ENCODE measurements at places on chromosomes 2 and 18. TPM values are rescaled to one million over a fixed set of nuclear protein-coding genes. Genes with fewer than 3 reads are reported as not detected.

DNA sequence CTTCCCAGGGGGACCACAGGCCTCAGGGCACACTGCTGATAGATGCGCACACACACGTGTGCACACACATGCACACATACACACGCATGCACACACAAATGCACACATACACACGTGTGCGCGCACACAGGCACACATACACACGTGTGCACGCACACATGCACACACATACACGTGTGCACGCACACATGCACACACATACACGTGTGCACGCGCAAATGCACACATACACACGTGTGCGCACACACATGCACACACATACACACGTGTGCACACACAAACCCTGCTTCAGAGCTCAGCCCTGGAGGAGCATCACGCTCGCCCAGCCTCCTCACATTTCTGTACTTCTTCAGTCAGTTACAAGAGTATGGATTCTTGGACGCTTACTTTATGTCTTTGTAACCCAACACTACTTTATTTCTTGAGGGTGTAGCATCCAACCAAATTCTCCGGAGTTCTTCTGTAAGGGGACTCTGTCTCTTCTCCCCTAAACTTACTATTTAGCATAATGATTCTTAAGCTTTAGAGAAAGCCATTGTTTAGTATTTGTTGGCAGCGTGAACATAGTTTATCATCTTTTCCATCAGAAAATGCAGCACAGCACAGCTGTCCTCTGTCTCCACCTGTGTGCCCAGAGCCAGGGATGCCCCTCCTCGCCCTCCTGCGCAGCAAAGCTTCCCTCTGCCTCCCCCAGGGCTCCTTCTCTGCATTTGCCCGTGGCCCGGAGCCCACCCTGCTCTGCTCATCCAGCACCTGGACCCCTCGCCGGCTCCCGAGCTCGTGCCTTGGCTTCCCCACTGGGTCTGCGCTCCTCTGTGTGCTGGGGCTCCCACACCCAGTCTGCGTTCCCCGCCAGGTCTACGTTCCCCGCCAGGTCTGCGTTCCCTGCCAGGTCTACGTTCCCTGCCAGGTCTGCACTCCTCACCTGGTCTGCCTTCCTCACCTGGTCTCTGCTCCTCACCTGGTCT, 74.4 kb upstream of the CTDP1 start:
- H3K27me3 ChIP-seq = no peaks in the 10 kb centered on the region
- H3K27ac ChIP-seq = no peak overlapping the region
- no peaks in the 10 kb centered on the region for H3K36me3 ChIP-seq
- H3K4me1 ChIP-seq = no peaks in the 10 kb centered on the region
- no peak overlapping the region for H3K4me3 ChIP-seq

DNA sequence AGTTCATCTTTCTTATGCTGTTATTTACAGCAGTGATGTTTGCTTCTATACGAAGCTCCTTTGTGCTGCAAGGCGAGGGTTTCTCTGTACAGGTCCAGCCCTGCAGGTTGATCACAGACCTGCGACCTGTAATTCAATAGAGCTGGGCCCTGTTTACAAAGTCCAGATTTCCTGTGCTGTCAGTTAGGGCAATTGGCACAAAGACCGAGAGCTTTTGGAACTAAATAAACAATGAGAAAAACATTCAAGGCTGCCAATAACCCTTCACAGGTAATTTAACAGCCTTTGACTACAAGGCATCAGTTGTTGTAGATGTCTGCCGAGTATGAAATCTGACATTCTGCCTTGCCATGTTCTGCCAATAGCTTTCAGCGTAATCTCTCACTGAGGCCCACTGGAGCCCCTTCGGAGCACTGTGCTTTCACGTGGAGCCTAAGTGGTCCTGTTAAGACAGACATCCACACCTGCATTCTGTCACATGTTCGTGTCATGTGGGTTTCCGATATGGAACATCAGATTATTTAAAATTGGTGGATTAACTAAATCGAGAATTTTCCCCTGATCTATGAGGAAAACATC, 232.5 kb downstream of the PTGR3 start:
- no peak for DNase-seq
- H3K36me3 ChIP-seq = no peaks in the 10 kb centered on the region
- no peak overlapping the region for H3K4me3 ChIP-seq

GRCh38 chr2:208046686-208047085, 21.4 kb upstream of the PLEKHM3 start:
- no peaks in the 10 kb centered on the region for H3K36me3 ChIP-seq
- no peaks in the 10 kb centered on the region for H3K27me3 ChIP-seq
- no peak overlapping the region for H3K4me3 ChIP-seq
- no peak overlapping the region for H3K27ac ChIP-seq

GRCh38 chr2:191860760-191861466, 14.0 kb upstream of the CAVIN2 start:
- H3K36me3 ChIP-seq = no peaks in the 10 kb centered on the region
- H3K27me3 ChIP-seq = no peaks in the 10 kb centered on the region
- no peak overlapping the region for H3K27ac ChIP-seq

Gene CYTIP
- 0.70 TPM for total RNA-seq

DNA sequence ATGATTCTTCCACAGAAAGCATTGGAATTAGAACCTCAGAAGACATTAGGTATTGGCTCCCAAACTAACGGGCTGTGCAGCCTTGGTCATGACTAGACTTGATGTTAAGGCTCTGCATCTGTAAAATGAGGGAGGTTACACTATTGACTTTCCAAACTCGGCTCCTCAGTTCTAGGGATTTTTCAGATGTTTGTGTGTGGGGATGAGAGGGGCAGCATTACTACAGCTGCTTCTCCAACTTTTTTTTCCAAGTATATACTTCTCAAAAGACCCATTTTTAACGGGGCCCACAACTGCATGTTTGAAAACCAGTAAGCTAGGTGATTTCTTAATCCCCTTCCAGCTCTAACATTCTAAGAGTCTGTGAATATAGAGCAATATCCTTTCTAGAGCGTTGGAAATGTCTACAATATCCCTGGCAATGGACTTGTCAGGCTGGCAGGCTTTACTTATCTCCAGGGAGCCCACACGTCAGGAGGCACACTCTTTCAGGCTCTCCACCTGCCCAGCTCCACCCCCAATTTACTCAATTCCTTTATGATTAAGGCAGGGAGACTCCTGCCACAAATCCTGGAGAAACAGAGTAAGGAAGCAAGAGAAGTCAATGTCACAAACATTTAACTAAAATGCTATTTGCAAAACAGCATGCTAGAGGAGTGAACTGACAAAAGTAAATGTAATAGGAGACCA, 844 bp upstream of the MPV17 start:
- H3K4me1 ChIP-seq = no peaks in the 10 kb centered on the region
- no peak for DNase-seq
- peaks cover 30% of the 10 kb centered on the region for H3K36me3 ChIP-seq
- no peaks in the 10 kb centered on the region for H3K27me3 ChIP-seq

DNA sequence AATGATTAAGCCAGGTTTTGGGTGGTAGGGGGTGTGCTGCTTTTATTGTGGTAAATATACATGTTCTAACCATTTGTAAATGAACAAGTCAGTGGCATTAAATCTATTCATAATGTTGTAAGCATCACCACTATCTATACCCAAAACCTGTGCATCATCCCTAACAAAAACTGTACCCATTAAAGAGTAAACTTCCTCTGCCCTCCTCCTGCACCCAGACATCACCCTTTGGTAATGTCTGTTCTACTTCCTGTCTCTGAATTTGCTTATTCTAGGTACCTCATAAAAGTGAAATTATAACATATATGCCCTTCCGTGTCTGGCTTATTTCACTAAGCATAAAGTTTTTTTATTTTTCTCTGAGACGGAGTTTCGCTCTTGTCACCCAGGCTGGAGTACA, 14.1 kb downstream of the RIF1 start:
- no peak overlapping the region for H3K4me3 ChIP-seq
- H3K27ac ChIP-seq = no peak overlapping the region
- no peaks in the 10 kb centered on the region for H3K27me3 ChIP-seq

DNA sequence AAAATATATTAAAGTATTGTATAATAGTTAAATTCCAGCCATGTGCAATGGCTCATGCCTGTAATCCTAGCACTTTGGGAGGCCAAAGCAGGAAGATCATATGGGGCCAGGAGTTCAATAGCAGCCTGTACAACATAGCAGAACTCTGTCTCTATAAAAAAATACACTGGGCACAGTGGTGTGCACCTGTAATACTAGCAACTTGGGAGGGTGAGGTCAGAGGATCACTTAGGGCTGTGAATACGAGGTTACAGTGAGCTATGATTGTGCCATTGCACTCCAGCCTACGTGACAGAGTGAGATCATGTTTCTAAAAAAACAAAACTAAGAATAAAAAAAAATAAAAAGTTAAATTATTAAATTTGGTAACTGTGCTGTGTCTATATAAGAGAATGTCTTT, 36.1 kb downstream of the ZRANB3 start:
- no peak for DNase-seq
- peaks cover 12% of the 10 kb centered on the region for H3K36me3 ChIP-seq
- H3K27me3 ChIP-seq = no peaks in the 10 kb centered on the region

GRCh38 chr2:197805715-197806633, 1.6 kb downstream of the PLCL1 start:
- peaks cover 68% of the 10 kb centered on the region for H3K27me3 ChIP-seq
- H3K36me3 ChIP-seq = no peaks in the 10 kb centered on the region
- H3K4me1 ChIP-seq = no peaks in the 10 kb centered on the region
- H3K27ac ChIP-seq = no peak overlapping the region
- H3K4me3 ChIP-seq = peak overlapping the region; percentile 72
- no peak for DNase-seq

Gene STEAP3
- 2.5 TPM for total RNA-seq

- no peak for DNase-seq
- H3K4me3 ChIP-seq = no peak overlapping the region
- H3K36me3 ChIP-seq = no peaks in the 10 kb centered on the region
These were observed 78.9 kb upstream of the LMAN1 start for GRCh38 chr18:59437851-59438569.

DNA sequence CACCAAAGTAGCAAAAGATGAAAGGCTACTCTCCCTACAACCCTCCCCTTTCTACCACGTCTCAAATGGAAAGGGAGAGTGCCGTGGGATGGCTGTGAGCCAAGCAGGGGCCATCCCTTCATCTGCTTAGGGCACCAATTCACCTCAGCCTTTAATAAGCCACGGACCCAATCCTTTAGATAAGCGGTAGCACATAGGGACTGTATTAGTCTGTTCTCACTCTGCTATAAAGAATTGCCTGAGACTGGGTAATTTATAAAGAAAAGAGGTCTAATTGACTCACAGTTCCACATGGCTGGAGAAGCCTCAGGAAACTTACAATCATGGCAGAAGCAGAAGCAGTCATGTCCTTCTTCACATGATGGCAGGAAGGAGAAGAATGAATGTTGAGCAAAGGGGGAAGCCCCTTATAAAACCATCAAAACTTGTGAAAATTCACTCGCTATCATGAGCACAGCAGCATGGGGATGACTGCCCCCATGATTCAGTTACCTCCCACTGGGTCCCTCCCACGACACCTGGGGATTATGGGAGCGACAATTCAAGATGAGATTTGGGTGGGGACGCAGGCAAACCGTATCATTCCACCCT, 85.9 kb upstream of the IL1R2 start:
- no peaks in the 10 kb centered on the region for H3K4me1 ChIP-seq
- H3K27ac ChIP-seq = no peak overlapping the region
- no peaks in the 10 kb centered on the region for H3K36me3 ChIP-seq
- H3K4me3 ChIP-seq = no peak overlapping the region

DNA sequence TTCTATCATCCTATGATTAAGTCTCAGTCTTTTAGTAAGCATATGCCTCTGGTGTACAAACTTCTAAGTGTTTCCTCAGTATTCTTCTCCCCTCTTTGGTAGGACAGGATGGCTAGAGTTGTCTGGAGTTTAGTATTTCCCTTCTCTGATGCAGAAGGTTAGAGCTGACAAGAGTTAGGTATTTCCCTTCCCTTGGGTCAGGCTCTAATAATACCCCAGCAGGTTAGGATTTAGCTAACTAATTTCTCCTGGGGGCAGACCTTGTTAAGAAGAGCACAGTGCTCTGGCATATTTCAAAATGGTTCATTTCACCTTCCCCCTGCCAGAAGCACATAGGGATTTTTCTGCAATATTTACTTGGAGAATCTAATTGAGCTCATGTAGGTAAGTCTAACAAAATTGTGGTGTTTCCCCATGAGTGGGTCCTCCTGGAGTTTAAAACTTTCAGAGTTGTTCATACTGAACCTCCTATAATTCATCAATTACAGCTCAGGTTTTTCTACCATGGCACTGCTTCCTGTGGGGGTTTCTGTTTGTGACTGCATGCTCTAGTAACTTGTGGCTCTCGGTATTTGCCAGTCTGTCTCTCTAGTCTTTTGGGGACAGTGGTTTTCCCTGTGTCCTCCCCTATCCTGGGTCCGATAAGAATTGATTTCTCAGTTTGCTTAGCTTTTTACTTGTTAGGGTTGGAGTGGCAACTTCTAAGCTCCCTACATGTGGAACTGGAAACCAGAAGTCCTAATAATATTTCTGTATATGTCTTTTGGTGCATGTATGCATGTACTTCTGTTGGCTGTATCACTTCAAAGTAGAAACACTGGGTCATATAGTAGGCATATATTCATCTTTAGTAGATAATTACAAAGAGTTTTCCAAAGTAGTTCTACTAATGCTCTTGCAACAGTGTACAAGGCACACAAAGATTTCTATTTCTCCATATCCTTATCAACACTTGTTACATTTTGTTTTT, 77.7 kb downstream of the GDF7 start:
- H3K4me1 ChIP-seq = no peaks in the 10 kb centered on the region
- H3K4me3 ChIP-seq = no peak overlapping the region
- no peaks in the 10 kb centered on the region for H3K27me3 ChIP-seq

DNA sequence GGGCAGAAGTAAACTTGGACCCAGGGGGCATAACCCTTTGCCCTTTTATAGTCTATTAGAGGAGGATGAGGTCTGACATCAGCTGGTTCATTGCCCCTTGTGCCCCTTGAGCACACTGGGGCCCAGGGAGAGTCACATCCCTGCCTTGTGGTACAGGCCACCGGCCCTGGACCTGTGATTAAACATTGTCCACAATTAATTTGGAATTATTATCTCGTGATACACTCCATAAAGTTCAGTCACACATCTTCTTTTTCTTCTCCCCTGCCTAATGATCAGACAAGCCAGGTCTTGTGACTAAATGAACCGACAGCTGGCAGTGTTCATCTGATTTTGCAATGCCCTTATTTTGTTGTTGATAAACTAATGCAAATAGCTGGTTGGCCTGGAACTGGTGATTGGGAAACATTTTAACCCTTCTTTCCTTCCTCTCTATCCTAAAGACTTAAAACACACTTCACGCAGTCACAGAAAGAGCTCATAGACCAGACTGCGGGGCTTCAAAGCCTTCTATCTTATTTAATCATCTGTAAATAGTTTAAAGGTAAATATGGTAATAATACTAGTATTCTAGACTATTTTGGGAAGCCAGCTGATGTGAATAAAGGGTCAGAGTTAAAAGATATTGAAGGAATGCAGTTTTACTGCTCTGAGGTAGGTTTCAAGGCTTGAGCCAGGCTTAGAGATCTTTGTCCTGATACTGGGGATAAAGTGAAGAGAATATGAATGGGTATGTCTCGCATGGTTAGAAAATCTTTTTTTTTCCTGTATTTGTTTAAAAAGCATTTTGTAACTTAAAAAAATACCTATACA, 13.4 kb downstream of the IL1R1 start:
- H3K36me3 ChIP-seq = no peaks in the 10 kb centered on the region
- H3K27me3 ChIP-seq = no peaks in the 10 kb centered on the region
- DNase-seq = no peak
- H3K4me1 ChIP-seq = no peaks in the 10 kb centered on the region

Gene HOXD8
- not detected for total RNA-seq
